NK-92 treated with Interleukin-12 subunit alpha and Interleukin-12 subunit beta, amount 100 ng/mL, for 24 hours (cell line): ENCODE measurements at places on chromosomes 12 and 14.

- no peak for DNase-seq
Observed at GRCh38 chr12:116314477-116314876, 37.0 kb upstream of the MED13L start.

GRCh38 chr14:96281486-96281885 lies 25.5 kb downstream of the BDKRB1 start:
- no peak for DNase-seq

- no peak for DNase-seq
Observed at GRCh38 chr14:106690333-106690891, 1164.0 kb downstream of the TMEM121 start.

- no peak for DNase-seq
Observed at GRCh38 chr12:66387117-66387516, 84.8 kb downstream of the HELB start.

DNA sequence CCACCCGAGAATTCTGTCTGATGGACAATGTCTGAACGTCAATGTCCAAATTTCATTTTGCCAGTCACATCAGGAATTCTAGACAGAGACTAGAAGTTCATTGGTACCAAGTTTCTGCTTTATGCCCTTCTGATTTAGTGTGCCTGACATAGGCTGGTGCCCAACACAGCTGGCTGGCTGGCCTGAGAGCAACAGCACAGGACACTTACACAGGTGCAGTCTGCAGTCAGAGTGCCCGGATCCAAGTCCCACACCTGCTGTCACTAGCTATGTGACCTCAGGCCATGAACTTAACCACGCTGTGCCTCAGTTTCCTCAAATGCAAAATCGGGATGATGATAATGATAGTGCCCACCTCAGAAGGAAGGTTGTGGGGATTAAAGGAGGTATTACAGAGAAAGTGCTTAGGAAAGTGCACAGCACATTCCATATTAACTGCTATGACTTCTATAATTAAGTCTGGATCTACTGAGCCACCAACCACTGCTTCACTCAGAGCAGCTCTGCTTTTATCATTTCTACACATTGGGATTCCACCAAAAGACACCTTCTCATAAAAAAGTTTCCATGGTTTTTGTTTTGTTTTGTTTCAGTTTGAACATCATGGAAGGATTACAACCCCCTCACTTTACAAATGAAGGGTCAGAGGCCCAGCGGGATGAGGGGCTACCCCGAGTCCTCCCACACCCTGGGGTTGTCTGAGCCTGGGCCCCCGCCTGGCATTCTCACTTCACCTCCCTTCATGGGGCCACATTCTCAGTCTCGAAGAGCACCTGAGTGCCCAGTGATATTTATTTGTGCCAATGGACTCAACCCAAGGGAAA lies 168.8 kb upstream of the BCL2L14 start:
- DNase-seq = no peak

DNA sequence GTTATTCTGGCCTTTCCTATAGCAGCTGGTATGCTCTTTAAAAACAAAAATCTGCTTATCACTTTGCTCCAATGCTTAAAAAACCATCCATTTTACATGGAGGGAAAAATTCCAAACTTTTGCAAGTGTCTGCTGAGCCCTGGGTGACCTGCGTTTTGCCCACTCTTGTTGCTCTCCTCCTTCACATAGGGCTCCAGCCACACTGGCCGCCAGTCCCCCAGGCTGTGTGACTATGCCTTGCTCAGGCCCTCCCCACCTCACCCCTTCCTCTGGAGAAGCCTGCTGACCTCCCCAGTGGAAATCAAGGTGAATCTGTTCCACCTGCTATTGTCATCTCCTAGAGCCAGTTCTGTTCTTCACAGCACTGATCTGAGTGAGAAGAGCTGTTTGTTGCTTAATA lies 126.9 kb downstream of the SLC25A47 start:
- DNase-seq = no peak

GRCh38 chr12:124539084-124540041 lies 28.0 kb downstream of the NCOR2 start:
- DNase-seq = no peak

DNA sequence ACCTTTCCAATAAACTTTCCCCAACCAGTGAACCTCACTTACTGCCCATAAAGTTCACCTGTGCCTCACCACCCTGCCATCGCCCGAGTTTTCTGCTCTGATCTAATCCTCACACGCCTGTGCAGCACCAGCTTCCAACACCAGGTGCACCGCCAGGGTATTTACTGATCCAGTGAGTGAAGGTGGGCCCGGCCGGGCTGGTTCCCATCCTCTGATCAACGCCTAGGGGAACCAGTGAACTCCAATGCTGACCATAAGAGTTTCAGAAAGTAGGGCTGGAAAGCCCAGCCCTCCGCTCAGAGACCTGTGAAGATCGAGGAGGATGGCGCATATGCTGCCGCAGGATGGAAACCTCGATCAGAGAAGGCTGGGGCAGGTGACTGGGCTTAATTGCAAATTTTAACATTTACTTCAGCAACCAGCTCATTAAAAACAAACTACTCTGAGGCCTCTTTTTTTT lies 685 bp upstream of the MYL6B start:
- peak; percentile 55 for DNase-seq

GRCh38 chr14:99344051-99344758 lies 72.2 kb upstream of the BCL11B start:
- no peak for DNase-seq

DNA sequence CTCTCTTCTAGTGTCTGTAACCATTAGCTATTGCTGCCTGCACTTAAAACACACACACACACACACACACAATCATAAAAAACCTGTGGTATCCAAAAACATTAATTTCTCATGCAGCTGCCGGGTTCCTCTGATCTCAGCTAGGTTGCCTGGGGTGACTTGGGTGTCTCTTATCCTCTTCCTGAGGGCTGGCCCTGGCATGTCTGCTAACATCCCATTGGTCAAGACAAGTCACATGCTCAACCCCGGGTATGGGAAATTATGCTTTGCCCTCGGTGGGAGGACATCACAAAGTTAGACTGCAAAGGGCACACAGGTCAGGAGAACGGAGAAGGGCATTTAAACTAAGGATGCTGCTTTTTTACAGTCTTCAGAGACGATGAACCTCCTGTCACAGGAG lies 55.7 kb downstream of the TRPV4 start:
- DNase-seq = peak; percentile 47

DNA sequence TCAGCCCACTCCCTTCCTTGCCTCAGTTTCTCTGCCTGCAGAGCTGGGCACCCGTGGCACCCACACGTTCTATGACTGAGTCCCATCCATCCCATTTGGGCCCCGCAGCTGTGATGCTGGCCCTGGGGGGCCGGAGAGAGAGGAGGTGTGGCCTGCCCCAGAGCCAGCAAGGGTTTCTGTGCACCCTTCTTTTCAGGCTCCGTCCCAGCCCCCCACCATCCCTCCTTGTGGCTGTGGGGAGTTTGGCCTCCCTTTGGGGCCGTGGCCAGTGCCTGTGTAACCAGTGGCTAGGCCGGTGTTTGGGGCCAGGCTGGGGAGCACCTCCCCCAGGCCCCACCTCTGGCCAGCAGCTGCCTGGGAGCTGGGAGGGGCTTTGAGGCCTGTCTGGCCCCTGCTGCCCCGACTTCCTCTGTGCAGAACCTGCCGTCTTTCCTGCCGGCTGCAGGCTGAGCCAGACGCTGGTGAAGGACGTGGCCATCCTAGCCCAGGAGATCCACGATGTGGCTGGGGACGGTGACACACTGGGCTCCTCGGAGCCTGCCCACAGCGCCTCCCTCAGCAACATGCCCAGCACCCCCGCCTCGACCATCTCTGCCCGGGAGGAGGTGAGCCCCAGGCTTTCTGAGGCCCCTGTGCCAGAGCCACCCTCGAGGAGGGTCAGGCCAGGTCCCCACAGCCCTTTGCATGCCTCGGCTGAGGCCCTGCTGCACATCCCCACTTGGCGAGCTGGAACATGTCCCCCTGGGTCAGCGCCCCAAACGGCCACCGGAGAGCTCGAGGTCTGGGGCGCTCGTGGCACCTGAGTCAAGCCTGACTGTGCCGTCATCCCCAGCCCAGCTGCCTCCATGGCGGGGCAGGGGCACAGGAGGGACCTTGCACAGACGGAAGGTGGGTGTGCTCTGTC lies 27.7 kb downstream of the CEP170B start:
- no peak for DNase-seq

DNA sequence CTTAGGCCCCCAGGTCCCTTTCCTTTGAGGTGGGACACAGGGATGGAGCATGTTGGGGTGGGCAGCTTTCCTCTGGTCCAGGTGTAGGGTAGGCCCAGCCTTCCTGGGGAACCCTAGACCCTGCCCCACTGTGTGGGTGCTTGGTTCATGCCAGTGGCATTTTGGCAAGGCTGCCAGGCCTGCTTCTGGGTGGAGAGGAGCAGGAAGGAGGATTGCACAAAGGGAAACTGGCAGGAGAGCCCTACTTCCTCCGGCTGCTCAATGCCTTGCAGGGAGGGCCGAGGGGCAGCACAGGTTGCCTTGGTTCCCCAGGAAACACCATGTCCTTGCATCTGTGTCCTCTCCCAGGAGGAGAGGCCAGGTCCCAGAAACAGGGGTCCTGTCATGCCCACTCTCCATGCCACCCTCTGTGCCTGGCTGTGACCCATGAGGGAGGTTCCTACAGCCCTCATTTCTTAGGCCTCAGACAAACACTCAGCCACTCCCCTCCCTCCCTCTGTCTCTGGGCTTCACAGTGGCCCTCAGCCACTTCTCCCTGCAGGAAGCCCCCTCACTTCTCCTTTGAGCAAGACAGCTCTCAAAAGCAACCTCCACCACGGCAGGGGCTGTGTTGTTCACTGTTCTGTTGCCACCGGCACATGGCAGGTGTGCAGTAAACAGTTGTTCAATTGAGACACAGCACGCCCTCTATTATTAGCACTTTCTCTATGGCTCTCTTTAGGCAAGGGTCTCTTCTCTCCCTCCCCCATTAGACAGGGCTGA lies 6.8 kb upstream of the KRT80 start:
- DNase-seq = no peak

- no peak for DNase-seq
Observed at GRCh38 chr12:131092901-131093603, 139.3 kb downstream of the ADGRD1 start.

DNA sequence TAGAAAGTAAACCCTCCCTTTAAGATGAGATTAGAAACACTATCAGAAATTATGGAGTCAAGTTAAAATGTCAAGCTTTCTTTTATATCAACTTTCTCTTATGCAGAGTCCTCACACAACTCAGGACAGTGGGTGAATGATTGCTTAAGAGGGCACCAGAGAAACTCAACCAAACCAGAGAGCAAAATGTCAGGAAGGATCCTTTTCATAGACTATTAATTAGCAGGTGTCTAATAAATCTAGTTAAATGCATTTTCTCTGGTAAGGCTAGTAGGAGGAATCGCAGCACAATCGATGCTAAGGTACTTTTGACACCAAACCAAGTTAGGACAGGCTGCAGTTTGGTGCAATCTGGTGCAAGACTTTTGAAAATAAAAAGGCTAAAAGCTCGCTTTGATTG lies 614.7 kb upstream of the FOXG1 start:
- no peak for DNase-seq

GRCh38 chr14:77014004-77014604 lies 14.4 kb downstream of the IRF2BPL start:
- no peak for DNase-seq

GRCh38 chr12:53232646-53233461 lies 845 bp upstream of the RARG start:
- DNase-seq = no peak

- no peak for DNase-seq
Observed at GRCh38 chr12:116159593-116160200, 117.8 kb downstream of the MED13L start.

DNA sequence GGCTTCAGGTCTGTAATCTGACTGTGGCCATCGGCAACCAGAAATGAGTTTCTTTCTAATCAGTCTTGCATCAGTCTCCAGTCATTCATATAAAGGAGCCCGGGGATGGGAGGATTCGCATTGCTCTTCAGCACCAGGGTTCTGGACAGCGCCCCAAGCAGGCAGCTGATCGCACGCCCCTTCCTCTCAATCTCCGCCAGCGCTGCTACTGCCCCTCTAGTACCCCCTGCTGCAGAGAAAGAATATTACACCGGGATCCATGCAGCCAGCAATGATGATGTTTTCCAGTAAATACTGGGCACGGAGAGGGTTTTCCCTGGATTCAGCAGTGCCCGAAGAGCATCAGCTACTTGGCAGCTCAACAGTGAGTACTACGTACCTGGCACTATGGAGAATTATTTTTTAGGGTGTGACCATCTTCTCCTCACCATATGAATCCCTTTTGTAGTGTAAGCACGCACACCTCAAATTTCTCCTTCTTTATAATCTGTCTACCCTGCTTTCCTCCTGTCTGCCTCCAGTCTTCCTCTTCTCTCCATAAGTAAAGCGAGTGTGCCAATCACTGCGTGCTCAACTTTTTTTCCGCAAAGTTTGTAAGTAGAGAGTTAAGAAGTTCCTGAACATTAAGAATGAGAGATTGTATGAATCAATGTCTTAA lies at the start of gene TPH2:
TSS of gene TPH2 (plus strand) at position 118 of the 658 bp plus-strand sequence. CDS start at position 260, 142 bp downstream.
- no peak for DNase-seq

- DNase-seq = no peak
Observed at GRCh38 chr12:3081091-3081490, 3.9 kb downstream of the TSPAN9 start.

- DNase-seq = no peak
Observed at GRCh38 chr12:24945039-24945438, 3.9 kb downstream of the BCAT1 start.

- no peak for DNase-seq
Observed at GRCh38 chr12:26845984-26846383, 13.0 kb upstream of the ITPR2 start.
